ENCODE measurements at places on chromosomes 12 and 14.

- no peak for DNase-seq
These were observed 40.2 kb downstream of the TEAD4 start for GRCh38 chr12:2999265-2999841.

- DNase-seq = no peak
These were observed 49.1 kb downstream of the B4GALNT3 start for GRCh38 chr12:508795-509194.

DNA sequence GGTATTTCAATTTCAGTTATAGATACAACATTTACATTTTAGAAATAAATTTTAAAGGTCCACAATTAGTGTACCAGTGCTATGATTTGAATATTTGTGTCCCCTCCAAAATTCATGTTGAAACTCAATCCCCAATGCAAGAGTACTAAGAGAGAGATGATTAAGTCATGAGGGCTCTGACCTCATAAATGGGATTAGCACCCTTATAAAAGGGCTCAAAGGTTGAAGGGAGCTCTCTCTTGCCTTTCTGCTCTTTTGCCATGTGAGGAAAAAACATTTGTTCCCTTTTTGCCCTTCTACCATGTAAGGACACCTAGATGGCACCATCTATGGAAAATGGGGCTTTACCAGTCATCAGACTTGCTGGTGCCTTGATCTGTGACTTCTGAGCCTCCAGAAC, 25.8 kb upstream of the CNOT2 start:
- DNase-seq = no peak

DNA sequence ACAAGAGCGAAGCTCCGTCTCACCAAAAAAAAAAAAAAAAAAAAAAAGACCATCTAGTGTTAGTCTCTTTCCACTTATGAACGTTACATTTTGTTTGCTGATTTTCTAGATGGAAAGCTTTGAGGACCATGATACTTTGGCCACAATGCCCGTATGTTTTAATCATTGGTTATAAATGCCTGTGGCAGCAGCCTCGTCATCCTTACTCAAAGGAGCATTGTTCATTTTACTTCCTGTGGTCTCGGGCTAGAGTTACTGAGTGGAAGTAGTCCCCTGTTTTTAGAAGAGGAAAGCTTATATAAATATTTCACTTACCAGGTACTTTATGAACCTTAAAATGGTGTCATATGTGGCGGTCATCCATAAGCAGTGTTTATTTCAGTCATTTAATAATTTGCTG, 359.9 kb downstream of the AEBP2 start:
- DNase-seq = no peak

- no peak for DNase-seq
These were observed 2.6 kb upstream of the POC1B start for GRCh38 chr12:89528434-89528833.

DNA sequence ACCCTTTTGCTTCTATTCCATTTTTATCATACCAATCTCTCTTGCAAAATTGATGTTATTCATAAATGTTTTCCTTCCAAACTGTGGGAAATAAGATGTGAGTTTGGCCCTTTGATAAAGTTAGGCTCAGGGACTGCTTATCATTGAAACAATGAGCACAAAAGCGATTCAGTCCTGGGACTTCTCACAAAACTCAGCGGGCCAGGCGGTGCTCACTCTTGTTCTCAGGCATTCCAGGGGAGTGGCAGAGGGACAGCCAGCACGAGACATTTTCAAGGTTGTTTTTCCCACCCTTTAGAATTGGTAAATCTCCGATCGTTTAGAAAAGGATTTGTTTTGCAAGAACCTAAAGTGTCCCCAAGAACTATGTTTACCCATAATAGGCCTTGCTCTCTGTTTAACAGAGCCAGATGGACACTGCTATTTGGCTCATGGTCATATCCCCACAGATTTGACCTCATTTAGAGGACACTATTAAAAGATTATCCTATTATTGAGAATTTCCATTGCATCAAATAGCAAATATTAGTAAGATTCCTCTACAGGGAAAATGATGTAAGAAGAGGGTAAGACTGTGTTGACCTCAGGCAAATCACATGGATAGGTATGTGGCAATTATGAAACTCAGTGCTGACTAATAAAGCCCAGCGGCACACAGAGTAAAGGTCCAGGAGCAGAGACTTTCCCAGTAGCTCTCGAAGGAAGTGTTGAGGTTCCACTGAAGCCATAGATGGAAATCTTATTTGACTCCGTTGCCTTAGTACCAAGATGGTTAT, 102.7 kb upstream of the USP44 start:
- no peak for DNase-seq

DNA sequence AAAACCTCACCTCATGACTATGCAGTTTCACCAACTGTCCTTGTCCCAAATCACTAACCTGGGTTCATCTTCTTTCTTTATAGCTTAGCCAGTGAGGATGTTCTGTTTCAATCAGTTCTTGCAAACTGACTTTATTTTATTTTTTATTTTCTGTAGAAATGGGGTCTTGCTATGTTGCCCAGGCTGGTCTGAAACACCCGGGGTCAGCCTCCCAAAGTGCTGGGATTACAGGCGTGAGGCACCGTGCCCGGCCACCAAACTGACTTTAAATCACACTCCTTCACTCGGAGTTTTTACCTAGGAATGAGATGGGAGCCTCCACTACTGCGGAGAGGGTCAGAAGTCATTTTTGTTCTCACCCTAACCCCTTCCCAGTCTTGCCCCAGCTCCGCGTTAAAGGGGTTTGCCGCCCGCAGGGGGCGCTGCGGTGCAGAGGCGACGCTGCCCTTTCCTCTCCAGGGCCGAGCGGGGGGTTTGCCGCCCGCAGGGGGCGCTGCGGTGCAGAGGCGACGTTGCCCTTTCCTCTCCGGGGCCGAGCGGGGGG, 7.0 kb upstream of the B4GALNT3 start:
- DNase-seq = no peak

GRCh38 chr14:76498976-76499375, 123.0 kb downstream of the ESRRB start:
- no peak for DNase-seq

DNA sequence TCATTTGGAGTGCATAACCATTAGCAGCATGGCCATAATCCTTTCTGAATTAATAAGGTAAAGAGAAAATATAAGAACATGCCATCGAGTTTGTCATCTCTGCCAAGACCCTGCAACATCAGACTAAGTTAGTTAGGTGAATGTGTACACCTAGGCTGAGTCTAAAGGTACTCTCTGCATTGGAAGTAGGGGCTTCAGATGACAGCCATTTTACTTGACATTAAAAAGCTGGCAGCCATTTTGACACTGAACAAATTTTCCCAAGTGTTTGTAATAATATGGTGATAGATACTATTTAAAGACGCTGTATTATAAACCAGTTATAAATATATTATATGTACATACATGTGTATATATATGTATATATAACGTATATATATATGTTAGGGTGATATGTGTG, 79.0 kb downstream of the SUDS3 start:
- no peak for DNase-seq

DNA sequence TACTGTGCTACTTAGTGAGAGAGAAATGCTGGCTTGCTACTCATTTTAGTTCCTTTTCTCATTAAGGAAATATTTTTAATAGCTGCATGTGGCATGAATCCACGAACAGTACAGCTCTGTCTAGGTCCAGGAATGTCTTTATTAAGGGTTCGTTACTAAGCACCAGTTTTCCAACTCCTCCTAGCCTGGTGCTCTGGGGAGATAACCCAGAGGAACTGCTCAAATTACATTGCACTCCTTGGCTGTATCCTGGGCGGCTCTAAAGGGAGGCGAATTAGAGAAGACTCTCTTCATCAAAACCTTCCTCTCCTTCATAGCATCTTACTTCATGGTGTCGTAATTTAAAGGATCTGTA, 101.3 kb downstream of the PPM1A start:
- DNase-seq = no peak

DNA sequence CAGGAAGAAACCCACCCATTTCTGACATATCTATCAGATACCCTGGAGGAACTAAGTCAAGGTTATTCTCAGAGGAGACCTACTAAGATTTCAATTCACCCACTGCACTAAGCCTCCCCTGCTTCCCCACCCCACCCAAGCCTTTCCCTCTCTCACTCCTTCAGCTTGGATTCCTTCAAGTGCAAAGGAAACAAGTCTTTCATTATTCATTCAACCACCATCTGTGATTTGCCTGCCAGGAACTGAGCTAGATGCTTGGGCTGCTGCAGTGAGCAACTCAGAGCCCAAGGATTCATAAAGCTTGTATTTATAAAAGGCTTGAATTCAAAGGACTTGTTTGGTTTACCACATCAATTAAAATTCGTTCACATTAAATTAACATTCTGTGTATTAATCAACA, 161.3 kb downstream of the GXYLT1 start:
- DNase-seq = no peak

DNA sequence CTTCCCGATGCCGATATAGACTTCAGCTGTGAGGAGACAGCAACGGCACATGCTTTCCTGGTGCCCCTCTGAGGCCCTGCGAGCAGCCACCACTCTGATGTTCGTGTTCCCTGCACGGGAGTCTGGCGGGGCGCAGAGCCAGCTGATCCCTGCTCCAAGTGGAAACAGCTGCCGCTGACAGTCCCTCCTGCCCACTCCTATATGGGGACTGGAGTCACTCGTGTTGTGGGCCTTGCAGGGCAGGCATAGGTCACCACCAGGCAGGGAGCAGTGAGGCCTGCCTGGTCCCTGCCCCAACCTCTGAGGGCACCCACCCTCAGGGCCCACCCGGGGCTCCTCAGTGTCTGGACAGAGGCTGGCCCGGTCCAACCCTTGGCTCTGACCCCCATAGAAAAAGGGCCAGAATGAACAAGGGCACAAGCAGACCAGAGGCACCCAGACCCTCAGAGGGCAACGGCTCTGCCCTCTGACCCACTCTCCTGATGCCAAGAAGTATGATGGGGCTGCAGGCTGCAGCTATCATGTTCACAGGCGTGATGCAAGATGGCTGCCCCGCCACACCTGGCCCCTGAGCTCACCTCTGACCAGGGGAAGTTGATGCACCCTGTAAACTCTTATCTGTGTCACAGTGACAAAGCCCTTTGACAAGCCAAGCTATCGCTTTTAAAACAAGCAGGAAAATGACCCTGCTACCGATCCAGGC, 181.6 kb downstream of the CALM1 start:
- no peak for DNase-seq

DNA sequence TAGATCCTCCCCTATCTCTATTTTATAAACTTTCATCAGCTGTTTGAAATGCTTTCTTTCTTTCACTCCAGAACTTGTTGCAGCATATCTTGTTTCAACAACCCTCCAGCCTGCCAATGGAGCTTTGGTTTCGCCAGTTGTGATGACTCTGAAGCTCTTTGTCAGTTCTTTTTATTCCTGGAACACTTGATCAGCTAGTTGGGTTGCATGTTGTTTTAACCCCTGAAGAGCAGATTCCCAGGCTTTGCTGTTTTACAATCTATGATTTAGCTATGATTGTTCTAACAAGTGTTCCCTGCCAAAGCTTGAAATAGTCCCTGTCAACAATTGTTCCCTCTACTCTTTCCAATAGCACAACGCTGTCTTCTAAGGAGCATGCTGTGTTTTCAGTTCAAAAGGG, 50.6 kb upstream of the FUT8 start:
- no peak for DNase-seq

GRCh38 chr12:88251798-88252197, 109.7 kb downstream of the TMTC3 start:
- no peak for DNase-seq

DNA sequence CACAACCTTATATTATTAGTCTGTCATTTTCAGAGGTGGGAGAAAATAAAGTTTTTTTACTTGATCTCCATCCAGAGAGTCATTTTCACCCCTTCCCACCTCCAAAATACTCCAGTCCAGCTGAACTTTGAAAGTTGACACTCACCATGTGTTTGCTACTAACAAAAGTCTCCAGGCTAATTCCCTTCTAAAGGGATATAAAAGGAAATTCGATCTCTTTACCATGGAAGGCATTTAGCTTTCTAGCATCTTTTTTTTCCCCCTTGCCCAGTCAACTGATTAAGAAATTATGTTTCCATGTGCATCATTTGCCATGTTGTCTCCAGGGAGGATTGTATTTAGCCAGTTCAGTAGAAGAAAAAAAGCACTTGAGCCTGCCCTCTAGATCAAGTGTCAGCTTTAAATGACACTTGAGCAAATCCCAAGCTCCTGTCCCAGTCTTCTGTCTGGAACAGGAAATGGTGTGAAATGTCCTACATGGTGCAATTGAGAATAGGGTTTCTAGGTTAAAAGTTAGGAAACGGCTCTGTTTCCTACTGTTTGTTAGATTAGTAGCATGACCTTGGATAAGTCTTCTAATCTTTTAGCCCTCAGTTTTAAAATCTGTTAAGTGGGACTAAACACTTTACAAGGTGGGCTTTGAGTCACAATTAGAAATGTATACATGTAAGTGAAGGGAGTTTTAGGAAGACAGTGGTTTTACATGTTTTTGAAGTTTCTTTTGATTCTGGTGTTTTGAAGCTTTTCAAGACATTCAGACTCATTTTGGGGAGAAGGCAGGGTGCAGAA, 67.2 kb downstream of the GNS start:
- no peak for DNase-seq

DNA sequence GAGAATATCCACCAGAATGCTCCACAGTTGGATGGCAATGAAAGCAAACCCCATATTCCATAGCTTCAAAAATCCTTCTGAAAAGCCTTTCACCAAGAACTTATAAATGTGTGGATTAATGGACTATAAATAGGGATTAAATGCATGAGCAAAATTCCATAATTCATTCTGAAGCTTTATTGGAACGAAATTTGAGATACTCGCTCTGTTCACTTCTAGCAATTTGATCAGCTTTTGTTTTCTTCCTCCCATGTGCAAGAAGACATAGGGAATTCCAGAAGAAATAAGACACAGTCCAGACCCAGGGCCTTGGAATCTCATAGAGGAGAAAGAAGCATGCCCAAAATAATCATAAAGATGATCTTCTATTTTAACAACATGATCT, 285.9 kb upstream of the TMPO start:
- no peak for DNase-seq

DNA sequence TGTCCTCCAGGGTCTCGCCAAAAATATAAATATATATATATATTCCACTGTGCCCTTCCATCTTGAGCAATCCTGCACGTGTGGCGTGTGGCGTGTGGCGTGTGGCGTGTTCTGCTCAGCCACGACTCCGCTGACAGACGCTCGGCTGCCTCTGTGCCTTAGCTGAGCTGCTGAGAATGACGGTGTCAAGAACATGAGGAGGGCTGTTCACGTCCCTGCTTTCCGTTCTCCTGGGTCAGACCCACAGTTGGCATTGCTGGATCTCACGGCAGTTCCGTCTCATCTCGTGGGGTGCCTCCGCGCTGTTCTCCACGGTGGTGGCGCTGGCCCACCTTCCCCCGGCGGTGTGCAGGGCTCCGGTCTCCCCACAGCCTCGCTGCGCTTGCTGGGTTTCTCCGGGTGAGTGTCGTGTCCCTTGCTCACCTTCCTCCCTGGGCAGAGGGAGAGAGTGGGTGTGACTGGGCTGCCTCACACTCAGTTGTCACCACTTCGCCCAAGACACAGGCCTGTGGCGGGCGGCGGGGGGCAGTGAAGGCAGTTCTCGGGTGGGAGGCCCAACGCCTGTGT, 9.4 kb downstream of the GPR132 start:
- DNase-seq = no peak

GRCh38 chr12:93727195-93727811, 50.1 kb downstream of the CRADD start:
- no peak for DNase-seq

- DNase-seq = no peak
These were observed 53.1 kb downstream of the PDE3A start for GRCh38 chr12:20421421-20421820.

- no peak for DNase-seq
These were observed 232.2 kb upstream of the PLEKHG7 start for GRCh38 chr12:92470608-92471021.

GRCh38 chr14:106083082-106083481, 556.7 kb downstream of the TMEM121 start:
- no peak for DNase-seq

GRCh38 chr12:51442324-51442723, 17.7 kb downstream of the SLC4A8 start:
- no peak for DNase-seq

- DNase-seq = no peak
These were observed 1.8 kb upstream of the AHNAK2 start for GRCh38 chr14:104979758-104980610.

Data from activated CD8-positive, alpha-beta memory T cell treated with anti-CD3 and anti-CD28 coated beads for 4 hours (primary cell).